ENCODE measurements at places on chromosomes 4 and X. TPM values are rescaled to one million over a fixed set of nuclear protein-coding genes. Genes with fewer than 3 reads are reported as not detected.

Gene P2RY4
- total RNA-seq = not detected

Gene SPARCL1
- total RNA-seq = not detected

Gene HTATSF1
- total RNA-seq = 60.7 TPM

Gene ADH1C
- 5.9 TPM for total RNA-seq

Gene CTPS2
- total RNA-seq = 7.5 TPM

Gene FRMD7
- total RNA-seq = not detected

Gene CXCL3
- 1.1 TPM for total RNA-seq

Gene RPS6KA6
- 0.61 TPM for total RNA-seq

Gene FAM47E
- 2.4 TPM for total RNA-seq

Gene PAGE5
- not detected for total RNA-seq

Gene IL13RA2
- not detected for total RNA-seq

Gene HDX
- not detected for total RNA-seq

Gene EDA
- total RNA-seq = 5.6 TPM

DNA sequence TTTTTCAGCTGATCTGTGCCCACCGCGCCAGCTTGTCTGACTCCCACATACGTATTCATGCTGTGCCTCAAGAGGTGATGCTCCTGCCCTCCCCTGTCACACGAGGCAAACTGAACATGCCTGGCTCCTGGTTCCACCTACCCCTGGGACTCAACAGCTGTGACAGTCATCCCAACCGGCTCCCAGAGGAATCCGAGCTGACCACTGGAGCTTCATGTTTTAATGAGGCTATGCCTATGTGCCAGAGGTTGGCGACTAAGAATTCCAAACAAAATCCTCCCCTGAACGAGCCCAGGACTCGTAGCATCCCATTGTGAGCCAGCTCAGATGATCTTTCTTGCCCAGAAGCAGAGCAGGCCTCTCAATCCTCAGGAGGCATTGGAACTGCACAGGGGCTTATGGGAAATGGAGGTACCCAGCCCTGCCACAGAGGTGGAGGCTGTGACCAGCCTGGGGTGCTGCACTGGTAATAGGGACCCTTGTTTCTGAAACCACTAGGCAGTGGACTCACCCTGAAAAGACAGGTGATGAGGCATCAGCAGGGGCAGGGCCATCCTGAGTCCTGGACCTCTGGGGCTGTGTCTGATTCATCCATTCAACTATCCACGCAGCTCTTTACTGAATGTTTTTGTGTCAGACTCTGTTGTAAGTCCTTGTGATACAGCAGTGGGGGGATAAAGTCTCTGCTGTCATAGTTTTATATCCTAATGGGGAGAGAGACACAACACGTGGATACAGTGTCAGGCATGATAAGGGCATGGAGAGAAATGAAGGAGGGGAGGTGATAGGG, 325.0 kb downstream of the EVC2 start:
- no peak for DNase-seq

DNA sequence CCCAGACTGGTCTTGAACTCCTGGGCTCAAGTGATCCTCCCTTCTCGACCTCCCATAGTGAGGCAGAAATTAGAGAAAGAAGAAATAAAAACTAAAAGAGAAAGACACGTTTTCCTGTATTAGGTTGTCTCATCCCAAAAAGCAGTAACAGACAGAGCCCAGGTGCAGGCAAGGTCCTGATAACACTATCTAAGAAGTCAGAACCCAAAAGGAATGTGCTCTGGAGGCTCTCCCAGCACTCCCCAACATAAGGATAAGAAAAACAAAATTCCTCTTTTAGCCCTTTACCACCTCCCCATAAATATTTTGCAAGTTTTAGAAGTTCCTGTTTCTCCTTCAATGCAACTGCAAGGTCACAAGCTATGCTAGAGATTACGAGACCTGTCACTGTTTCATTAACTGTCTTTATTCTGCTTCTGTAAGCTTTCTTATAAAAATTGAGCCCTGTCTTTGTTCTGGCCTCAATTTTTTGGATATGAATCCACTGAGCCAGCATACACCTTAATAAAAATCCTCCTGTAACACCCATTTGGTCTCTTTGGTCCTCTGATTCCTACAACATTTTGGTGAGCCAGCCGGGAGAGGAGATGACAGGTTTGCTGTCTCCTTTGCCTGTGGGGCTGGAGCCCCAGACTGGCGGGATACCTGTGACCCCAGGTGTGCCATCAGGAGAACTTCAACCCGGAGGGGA, 25.9 kb downstream of the LIAS start:
- no peak for DNase-seq

- DNase-seq = no peak
Measured at GRCh38 chr4:3729882-3730226, 36.3 kb upstream of the ADRA2C start.

GRCh38 chr4:59060002-59060846, 1950.0 kb upstream of the IGFBP7 start:
- DNase-seq = no peak

DNA sequence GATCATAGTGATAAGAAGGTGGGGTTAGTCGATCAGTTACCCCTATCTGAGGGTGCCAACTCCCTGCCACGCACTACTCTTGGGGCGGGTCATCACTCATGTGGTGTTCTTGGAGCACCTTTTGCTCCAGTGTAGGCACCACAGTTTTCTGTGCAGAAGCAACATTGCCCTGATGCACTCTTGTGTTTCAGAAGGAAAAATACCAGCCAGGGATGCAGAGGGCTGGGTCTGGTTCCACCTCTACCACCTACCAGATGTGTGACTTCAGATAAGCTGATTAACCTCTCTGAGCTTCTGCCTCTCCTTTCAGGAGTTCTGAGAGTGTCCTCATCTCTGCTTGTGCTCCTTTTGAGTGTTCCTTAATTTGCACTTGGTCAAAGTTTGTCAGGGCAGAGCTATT, 29.9 kb upstream of the PROM1 start:
- DNase-seq = no peak

GRCh38 chr4:17276776-17277175, 235.1 kb downstream of the QDPR start:
- DNase-seq = no peak

DNA sequence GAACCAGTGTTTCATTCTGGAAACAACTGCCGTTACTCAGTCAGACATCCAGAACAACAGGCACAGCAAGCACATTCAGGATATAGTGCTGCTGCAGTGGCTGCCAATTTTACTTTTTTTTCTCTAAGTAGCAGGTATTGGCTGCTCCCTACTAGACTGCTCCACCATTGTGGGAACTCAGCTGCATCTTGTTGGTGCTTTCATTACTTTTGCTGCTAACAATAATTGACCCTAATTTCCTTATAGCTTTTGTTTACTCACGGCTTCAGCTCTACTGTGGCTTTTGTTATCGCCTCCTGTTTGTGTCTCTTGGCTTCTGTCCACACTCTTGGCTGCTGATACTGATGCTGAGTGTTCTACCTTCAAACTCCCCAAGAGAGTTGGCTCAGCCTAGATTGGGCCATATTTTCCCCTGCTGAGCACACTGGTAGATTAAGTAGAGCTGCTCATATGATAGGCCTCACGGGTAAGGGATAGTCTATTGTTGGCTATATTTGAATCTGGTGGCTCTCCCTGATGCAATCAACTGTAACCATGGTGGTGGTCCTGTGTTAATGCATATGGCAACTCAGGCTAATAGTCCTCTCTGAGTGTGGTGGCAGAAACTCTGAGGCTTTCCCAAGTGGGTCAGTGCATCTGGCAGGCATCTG, 44.5 kb upstream of the IL2 start:
- DNase-seq = peak; percentile 52

DNA sequence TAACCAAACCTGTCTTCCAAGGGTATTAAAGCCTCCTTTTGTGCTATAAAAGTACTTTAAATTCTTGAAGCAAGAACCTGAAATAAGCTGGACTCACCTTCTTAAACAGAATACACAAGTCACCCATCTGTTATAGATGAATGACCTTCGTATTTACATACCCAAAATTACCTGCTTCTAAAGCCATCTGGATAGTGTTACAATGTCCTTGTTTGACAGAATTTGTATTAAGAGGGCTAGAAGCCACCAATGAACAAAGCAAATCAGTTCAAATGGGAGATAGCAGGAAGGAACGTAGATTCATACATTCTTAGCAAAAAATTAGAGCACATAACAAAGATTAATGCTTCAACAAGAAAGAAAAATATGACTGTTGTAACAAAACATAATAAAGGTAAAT, 33.7 kb upstream of the CCSER1 start:
- DNase-seq = no peak

GRCh38 chr4:31408121-31408520, 688.0 kb downstream of the PCDH7 start:
- no peak for DNase-seq

GRCh38 chr4:140529434-140529833, 5.5 kb downstream of the ELMOD2 start:
- DNase-seq = no peak

- peak; percentile 54 for DNase-seq
Measured at GRCh38 chr4:179307297-179308136, 1865.3 kb upstream of the AGA start.

- DNase-seq = no peak
Measured at GRCh38 chr4:105741548-105741947, 33.0 kb downstream of the GSTCD start.

- DNase-seq = no peak
Measured at GRCh38 chr4:147963839-147964238, 232.0 kb downstream of the ARHGAP10 start.

DNA sequence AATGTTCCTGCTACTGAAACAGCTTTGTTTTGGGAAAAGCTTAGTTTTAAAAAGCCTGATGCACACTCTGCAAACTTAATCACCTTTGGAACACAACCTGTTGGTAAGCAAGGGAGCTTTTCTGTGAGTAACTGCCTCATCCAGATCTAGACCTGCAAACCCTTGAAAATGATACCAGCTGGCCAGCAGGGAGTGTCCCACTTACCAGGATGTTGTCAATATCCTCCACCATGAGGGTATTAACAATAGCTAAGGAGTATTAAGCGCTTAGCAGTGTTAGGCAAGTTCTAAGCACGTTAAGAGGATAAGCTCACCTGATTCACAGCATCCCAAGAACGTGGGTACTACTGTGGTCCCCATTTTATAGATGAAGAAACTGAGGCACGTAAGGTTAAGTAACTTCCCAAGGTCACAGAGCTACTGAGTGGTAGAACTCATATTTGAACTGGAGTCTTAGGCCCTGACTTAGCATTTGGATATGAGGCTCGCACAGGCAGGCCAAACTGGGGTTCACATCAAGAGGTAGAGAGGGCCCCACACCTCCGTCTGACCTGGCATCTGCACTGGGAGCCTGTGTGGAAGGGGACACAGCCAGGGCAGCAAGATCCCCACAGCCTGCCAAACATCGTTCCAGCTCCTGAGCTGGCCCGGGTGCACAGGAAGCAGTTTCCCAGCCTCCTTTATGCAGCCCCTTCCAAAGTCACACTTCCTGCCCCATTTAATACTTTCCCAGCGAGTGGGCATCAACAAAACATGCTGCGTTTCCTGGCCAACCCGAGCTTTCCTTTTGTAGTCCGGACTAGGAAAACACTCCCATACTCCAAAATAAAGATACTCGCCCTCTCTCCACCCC, 32.7 kb downstream of the IRF2 start:
- no peak for DNase-seq

- peak; percentile 62 for DNase-seq
Measured at GRCh38 chrX:108224727-108225621, 133.4 kb downstream of the ATG4A start.

DNA sequence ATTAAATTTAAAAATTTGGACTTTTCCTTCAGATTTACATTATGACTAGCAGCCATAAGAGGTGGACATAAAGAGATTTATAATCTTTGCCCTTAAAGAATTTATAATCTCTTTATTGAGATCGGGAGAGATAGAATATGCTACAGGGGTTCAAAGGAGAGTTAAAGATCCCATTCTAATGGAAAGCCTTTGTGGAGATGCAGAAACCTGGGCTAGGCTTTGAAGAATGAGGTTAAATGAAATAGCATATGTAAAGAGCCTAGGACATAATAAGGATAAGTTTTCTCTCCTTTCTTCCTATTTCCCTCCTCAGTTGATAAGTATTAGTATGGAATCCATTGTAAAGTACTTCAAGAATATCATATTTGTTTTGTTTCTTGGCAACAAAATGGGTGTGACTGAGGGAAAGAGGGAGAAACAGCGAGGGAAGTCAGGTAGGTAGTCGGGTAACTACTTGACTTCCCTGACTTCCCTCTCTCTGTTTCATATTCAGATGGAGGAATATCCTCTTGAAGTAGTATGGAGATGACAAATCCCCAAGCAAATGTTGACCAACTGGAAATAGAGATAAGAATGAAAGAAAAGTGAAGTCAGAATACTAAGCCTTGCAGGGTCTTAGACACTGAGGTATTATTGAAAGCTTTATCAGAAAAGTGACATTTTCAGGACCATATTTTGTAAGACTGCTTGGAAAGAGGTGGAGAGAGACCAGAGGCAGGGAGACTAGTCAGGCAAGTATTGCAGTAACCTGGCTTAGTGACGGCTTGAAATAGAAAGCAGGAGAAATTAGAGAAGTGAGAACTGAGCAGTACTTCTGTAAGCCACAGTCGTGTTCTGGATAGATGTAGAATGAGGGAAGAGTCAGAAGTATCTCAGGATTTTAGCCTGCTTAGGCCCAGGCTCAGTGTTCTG, 82.9 kb downstream of the PDLIM5 start:
- peak; percentile 54 for DNase-seq

- DNase-seq = no peak
Measured at GRCh38 chr4:137378393-137378792, 153.9 kb downstream of the PCDH18 start.

GRCh38 chr4:37762294-37762990, 64.0 kb upstream of the PGM2 start:
- peak; percentile 33 for DNase-seq

GRCh38 chr4:723751-724530, 18.3 kb downstream of the PCGF3 start:
- no peak for DNase-seq
